ENCODE measurements at places on chromosomes 2 and 18. TPM values are rescaled to one million over a fixed set of nuclear protein-coding genes. Genes with fewer than 3 reads are reported as not detected.

DNA sequence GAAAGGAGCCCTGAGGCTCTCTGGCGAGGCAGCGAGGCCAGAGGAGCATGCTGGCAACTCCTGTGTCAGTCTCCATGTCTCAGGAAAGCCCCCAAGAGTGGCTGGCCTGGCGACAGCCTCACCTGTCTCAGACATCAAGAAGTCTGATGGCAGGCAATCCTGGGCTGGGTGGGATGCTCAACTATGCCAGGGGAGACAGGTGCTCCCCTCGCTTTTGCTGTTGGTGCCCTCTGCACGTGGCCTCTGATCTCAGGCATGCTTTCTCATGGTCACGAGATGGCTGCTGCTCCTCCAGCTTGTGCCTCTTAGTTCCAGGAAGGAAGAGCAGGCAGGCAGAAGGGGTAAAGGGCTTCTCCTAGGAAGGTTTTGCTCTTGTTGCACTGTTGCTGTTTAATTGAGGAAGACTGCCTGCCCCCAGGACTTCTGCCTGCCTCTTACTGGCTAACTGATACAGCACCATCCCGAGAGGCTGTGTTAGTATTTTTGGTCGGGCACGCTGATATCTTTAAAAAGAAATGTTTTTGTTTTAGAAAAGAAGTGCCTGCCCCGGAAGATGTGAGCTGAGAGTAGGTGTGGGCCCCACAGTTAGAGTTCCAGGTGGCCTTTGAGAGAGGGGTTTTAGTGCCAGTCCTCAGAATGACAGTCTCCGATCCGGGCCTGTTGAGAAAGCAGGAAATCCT is 344.8 kb upstream of the HS6ST1 start:
- H3K36me3 ChIP-seq = no peaks in the 10 kb centered on the region
- no peak overlapping the region for H3K4me3 ChIP-seq
- H3K4me1 ChIP-seq = peaks cover 3% of the 10 kb centered on the region
- H3K27ac ChIP-seq = no peak overlapping the region

The CELF4 gene
- not detected for total RNA-seq

The GDF7 gene
- total RNA-seq = 0.72 TPM

DNA sequence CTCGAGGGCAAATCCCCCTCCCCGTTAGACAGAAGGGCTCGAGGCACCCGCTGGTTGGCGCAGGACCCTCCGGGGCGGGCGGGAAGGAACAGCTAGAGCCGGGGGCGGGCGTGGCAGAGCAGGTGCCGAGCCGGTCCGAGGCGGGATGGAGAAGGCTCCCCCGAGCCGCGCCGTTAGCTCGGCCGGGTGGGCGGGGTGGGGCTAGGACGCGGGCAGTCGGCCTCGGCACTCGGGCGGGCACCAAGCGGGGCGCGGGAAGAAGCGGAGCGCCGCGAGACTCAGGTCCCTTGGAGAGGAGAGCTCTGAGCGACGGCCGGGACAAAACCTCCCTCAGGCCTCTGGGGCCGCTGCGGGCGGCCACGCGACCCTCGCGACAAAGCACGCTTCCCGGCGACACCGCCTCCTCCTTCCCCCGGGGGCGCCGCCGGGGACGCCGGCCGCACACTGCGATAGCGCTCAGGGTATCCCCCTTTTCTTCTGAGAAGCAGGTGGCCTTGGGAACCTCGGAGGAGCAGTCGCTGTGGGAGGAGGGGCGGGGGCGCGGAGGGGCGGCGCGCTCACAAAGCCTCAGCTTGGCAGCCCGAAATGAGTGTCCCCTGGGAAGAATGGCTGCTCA is 721 bp downstream of the FHOD3 start:
- H3K27me3 ChIP-seq = peaks cover 38% of the 10 kb centered on the region
- no peaks in the 10 kb centered on the region for H3K36me3 ChIP-seq
- H3K4me1 ChIP-seq = no peaks in the 10 kb centered on the region
- no peak overlapping the region for H3K27ac ChIP-seq
- DNase-seq = no peak
- peak overlapping the region; percentile 12 for H3K4me3 ChIP-seq

The SGPP2 gene
- total RNA-seq = 4.5 TPM

The MAPRE3 gene
- 5.8 TPM for total RNA-seq

DNA sequence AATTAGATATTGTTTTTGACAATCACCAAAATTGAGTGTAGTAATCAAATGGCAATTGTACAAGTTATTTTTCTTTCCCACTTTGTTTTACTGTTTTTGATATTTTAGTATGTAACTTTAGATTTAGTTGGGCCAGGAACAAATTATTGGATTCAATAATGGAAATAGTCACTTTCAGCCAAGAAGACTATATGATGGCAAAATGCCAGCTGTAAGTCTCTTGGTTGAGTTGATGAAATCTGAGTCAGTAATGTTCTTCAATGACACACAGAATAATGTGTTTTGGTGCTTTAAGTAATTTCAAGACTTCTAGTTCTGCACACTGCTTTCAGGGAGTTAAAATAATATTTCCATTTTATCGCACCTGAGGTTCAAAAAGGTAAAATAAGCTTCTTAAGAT is 2022.0 kb upstream of the CELF4 start:
- no peaks in the 10 kb centered on the region for H3K36me3 ChIP-seq
- no peaks in the 10 kb centered on the region for H3K4me1 ChIP-seq
- no peak overlapping the region for H3K27ac ChIP-seq
- no peaks in the 10 kb centered on the region for H3K27me3 ChIP-seq
- DNase-seq = no peak

The SFT2D3 gene
- 5.9 TPM for total RNA-seq

GRCh38 chr2:239146011-239146641 is 254.7 kb downstream of the HDAC4 start:
- H3K27me3 ChIP-seq = no peaks in the 10 kb centered on the region
- no peak for DNase-seq

DNA sequence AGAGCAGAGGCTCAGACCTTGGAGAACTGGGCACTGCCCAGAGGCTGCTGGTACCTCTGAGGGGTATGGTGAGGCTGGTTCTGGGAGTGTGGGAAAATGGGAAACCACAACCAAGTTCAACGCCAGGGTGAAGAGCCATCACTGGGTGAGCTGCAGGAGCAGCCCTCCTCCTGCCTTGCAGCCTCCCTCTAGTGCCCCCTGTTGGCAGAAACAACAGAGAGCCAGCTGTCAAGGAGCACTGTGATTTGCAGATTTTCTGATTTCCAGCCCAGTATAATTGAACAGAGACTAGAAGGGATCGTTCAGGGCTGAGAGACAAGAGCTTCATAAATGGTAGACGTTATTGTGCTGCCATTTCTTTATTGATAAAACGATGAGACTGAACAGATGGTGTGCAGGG is 50.5 kb downstream of the MAPK4 start:
- no peak overlapping the region for H3K27ac ChIP-seq
- H3K4me3 ChIP-seq = no peak overlapping the region
- H3K27me3 ChIP-seq = peaks cover 10% of the 10 kb centered on the region
- H3K36me3 ChIP-seq = no peaks in the 10 kb centered on the region

DNA sequence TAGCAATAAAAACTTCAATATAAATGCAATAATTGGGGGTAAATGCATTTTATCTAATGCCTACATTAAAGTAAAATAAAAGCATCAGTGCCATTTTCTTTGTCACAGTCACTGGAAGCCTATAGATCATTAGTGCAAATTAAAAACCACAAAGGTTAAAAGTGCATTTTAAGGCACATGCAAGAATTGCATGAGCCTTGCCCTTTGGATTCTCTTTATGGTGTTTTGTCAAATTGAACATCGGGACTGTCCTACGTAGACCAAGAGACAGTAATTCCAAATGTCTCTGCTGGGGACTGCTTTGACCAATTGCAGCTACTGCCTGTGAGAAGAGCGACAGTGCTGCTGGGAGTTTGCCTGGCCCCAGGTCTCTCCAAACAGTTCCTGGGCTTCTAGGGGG is 130.3 kb upstream of the SATB2 start:
- no peaks in the 10 kb centered on the region for H3K4me1 ChIP-seq
- peaks cover 42% of the 10 kb centered on the region for H3K27me3 ChIP-seq
- no peak overlapping the region for H3K27ac ChIP-seq
- no peak for DNase-seq
- H3K4me3 ChIP-seq = no peak overlapping the region
